ENCODE measurements at places on chromosomes 3 and 15. TPM values are rescaled to one million over a fixed set of nuclear protein-coding genes. Genes with fewer than 3 reads are reported as not detected.

MAGI1 gene
- 40.6 TPM for total RNA-seq

TAGLN3 gene
- total RNA-seq = 46.6 TPM

C3orf20 gene
- total RNA-seq = not detected

HEXA gene
- 44.6 TPM for total RNA-seq

ERICH6 gene
- not detected for total RNA-seq

SNTN gene
- not detected for total RNA-seq

AMT gene
- total RNA-seq = 35.4 TPM

TRIM42 gene
- not detected for total RNA-seq

DNA sequence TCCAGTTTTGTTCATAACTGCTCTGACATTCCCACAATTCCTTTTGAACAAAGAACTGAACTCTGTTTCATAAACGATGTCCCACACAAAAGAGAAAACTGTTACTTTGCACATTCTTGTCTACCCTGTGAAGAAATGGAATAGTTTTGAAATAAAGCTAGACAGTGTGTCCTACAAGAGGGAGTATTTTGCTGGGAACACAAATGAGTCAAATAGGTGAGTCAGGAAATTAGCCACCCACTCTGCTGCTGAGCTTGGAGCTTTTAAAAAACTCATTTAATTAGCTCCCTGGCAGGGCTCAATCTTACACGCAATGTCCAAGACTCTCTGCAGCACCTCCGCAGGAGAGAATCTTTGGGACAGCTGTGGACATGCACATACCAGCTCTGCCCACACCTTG is 193.4 kb downstream of the SLC9A9 start:
- DNase-seq = no peak

GRCh38 chr3:25973122-25973521 is 183.2 kb downstream of the OXSM start:
- no peak for DNase-seq

DNA sequence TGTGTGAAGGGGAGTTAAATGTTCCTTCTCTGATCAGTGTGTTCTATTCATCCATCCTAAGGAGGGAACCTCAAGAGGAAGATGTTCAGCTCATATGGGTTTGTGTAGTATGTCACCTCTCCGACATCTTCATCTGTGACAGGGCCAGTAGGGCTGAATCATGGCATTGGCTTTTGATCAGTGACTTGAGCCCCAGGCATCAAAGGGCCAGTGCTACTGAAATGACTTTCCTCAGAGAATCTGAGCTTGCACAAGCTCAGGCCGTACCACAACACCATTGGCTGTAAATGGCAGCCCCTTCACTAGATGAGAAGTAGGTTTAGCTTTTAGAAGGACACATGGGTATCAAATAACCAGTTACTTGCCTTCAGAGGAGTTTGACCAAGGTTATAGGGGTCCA is 183.2 kb upstream of the NR2E3 start:
- no peak for DNase-seq

GRCh38 chr3:148845756-148846395 is 18.3 kb downstream of the CPB1 start:
- no peak for DNase-seq

GRCh38 chr3:195083659-195084058 is 187.3 kb downstream of the XXYLT1 start:
- no peak for DNase-seq

- DNase-seq = no peak
Observed at GRCh38 chr3:172238188-172238587, 198.8 kb downstream of the FNDC3B start.

DNA sequence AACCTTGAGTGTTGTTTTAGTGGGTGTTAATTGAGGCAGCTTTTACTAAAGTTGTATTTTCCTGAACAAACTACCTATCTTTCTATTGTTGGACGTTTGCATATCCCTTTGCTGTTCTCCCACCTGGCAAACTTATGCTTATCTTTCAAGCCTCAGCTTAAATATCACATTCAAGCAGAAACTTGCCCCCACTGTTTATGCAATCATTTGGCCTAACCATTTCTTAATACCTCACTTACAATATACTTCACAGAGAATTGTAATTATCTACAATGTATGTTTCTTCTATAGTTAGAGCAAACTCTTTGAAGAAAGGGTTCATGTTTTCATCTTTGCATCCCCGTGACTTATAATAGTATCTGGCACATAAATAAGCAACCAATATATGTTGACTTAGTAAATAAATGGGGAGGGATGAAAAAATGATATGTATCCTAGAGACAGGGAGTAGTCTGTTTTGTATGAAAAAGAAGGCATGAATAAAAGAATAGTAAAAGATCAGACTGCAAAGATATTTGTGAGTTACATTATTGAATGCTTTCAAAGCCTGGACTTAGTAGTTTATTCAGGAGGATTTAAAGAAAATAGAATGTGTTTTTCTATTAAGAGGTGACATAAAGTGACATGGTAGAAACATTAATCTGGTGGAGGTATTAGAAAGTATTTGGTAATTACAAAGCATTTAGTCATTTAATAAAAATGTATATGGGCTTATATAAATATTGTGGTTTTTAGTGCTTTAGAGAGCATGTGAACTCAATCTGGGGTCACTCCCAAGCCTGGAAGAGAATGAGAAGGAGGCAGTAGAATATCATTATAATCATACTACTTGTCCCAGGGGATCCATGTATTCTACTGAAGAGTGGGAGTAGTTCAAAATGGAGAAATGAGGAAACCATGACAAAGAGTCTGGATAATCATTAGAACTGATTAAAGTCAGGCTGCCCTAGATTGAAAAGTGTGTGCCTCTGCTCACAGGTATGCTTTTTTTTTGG is 60.0 kb upstream of the DCBLD2 start:
- no peak for DNase-seq

- DNase-seq = no peak
Observed at GRCh38 chr3:183073839-183074238, 25.5 kb downstream of the MCCC1 start.

DNA sequence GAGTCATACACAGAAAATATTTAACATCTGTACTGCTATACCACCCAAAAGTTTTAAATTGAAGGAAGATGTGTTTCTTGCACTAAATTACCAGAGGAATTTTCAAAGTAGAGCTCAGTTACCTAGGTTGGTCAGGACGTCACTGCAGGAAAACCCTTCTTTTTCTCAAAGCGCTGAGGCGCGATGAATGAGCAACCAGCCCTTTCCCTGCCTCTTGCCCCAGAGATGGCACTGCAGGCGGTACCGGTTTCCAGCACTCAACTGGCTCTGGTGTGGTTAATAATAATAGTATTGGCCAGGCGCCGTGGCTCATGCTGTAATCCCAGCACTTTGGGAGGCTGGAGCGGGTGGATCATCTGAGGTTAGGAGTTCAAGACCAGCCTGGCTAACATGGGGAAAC is 49.3 kb downstream of the HES1 start:
- peak; percentile 64 for DNase-seq

- DNase-seq = no peak
Observed at GRCh38 chr15:79117442-79118204, 27.0 kb upstream of the RASGRF1 start.

DNA sequence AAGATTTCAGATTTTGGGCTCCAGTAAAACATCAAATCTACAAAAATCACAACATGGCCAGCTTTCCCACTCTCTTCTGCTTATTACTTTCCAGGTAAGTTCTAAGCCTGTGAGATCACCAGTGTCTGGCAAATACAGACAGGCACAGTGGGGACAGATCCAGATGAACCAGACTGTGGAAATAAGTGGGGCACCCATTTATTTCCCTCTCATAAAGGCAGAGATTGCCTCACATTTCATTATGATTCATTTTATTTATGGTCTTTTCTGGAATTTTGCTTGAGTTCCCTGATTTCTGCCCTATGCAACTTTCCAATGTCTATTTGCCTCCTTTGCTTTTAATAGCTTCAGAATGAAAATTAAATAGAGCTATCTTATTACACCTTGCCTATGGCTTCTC is 66.8 kb downstream of the GREM1 start:
- DNase-seq = no peak

- no peak for DNase-seq
Observed at GRCh38 chr15:86267892-86268291, 188.2 kb downstream of the AGBL1 start.

DNA sequence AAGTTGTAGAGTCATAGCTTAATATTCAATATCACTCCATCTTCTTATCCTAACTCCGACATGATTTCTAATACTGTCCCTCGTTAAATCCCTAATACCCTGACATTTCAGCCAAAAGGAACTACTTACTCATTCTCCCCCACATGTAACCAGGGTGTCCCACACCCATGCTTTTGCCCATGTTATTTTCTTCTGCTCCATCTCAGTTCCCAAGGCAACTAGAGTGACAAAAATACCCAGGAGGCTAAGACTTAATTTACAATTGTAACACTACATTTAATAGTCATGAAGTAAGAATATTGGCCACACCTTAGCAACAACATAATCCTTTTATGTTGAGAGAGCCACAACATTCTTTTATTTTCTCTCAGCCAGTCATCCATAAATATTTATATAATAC is 248.5 kb upstream of the TGFBR2 start:
- DNase-seq = no peak

- DNase-seq = no peak
Observed at GRCh38 chr3:50708620-50709019, 33.9 kb downstream of the DOCK3 start.

DNA sequence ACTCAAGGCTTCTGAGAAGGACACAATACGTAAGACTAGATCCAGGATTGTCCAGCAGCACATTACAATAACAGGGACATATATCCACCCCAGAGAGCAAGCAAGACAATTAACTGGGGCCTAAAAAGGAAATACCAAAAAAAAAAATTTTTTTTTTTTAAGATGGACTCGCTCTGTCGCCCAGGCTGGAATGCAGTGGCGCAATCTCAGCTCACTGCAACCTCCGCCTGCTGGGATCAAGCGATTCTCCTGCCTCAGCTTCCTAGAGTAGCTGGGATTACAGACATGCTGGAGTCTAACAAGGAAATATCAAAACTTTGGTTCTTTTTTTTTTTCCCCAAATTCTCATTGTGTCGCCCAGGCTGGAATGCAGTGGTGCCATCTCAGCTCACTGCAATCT is 28.8 kb upstream of the IMPDH2 start:
- no peak for DNase-seq

GRCh38 chr15:22903427-22903826 is 65.0 kb downstream of the NIPA2 start:
- no peak for DNase-seq

DNA sequence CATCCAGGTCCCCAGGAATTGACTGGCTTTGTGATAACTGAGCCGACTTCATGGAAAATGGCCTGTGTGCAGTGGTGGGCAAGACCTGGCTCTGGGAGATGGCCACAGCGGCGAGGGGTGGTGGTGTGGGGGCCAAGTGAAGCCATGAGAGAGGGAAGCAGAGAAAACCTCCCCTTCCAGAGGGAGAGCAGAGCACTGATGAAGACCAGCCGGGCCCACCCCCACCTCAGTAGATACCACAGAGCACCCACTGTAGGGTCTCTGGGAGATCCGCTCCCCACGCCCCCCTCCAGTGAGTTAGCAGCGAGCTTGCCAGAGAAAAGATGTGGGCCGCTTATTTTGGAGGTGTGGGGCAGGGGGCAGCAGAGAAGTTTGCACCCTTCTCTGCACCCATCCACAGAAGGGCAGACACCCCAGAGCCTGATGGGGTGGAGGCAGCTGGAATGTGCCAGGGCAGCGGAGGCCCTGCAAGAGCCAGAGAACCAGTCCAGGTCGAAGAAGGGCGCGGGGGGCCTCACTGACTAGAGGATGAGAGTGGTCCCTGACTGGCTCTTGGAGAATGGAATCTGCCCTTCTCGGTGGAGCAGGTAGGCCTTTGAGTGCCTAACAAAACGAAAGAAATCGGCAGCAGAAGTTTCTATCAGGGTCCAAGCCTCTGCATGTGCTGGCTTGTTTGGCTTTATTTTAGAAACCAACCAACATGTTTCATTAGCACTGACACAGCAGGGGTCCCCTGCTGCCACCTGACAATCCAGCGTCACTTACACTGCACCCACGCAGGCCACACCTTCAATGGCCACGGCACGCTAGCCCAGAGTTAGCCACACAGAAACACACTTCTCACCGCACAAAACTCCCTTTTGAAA is 28.3 kb downstream of the MELTF start:
- DNase-seq = no peak

GRCh38 chr3:162601101-162601670 is 1104.6 kb downstream of the OTOL1 start:
- no peak for DNase-seq

DNA sequence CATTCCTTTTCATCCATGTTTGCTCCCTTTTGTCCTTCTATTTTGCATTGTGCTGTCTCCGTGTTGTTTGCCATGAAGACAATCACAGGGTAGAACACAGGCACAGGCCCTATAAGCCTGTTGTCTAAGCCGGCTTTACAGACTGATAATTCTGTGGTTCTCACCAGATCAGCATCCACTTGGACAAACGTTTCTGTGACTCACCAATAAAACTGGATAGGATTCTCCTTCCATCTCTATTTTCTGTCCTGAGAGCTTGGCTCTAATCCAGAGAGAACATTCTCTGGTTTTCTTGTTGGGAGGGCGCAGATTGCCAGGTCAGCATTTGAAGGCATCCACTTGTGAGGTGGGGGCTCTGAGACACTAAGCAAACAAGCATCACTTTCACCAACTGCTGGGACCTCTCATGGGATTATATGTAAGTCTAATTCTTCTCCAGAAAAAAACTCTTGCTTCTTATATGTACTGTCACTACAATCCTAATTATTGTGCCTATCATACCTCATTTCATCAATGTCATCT is 101.6 kb downstream of the ERC2 start:
- peak; percentile 67 for DNase-seq

DNA sequence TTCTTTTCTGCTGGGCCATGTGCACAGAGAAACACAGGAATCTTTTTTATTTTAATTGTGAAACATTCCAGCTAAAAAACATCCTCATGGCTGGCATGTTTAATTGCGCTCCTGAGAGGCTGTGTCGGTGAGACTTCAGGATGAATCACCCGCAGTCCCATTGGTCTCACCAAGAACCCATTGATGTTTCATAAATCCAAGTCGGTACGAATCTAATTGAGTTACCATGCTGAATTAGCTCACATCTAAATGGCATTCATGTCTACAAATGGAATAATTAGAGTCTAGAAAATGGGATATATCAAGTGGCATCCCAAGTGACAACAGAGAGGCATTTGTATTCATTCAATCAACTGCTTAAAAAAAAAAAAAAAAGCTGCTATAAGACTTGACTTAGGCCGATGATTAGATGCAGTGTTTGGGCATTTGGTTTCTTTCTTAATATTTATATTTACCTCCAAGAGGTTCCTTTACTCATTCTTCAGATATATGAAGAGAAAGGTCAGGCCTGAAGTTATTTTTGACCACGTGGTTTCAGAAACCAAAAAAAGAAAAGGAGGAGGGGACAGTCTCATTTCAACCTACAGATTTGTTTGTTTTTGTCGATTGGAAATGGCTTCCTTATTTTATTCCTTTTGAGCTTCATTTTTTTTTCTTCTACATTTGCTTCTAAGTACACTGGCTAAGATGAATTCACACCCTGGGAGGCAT is 79.1 kb upstream of the FOXB1 start:
- no peak for DNase-seq

Data from neural progenitor cell (in vitro differentiated cells).